ENCODE measurements at places on chromosomes 3 and 15.

- no peak for DNase-seq
Observed at GRCh38 chr15:68466876-68467275, 34.9 kb upstream of the ITGA11 start.

- peak; percentile 85 for DNase-seq
Observed at GRCh38 chr3:145776782-145777408, 384.1 kb downstream of the PLOD2 start.

- DNase-seq, result no peak
Observed at GRCh38 chr3:129235344-129235917, 14.0 kb upstream of the COPG1 start.

- no peak for DNase-seq
Observed at GRCh38 chr15:45585069-45585791, 1.9 kb upstream of the BLOC1S6 start.

DNA sequence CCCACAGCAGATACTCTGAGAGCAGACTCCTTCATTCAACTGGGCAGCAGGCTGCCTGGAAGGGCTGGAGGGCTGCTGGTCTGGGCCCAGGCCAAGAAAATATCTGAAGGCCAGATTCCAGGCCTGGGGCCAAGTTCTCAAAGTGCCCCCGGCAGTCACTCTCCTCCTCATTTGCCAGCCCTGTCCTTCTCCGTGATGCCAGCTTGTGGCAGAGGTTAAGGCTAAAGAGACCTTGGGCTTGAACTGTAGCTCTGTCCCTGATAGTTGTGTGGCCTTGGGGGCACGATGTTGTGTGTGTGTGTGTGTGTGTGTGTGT lies 39.0 kb downstream of the FAM3D start:
- no peak for DNase-seq

DNA sequence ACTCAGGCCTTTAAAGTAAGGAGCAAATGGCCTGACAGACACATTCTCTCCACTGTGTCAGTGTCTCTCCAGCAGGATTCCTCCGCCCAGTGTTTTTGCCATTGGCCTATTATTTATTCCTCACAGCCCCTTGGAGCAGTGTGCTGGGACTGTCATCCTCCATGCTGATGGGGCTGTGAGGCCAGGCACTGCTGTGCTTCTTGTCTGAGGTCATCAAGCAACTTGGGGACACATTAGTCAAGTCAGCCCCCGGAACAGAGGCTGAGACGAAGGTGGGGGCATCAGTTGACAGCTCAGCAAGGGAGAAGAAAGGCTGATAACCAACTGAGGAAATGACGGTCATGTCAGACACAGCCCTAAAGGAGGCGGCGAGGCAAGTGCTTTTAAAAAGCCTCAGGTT lies 67.4 kb downstream of the XXYLT1 start:
- DNase-seq, result no peak

- DNase-seq, result no peak
Observed at GRCh38 chr15:67047149-67047661, 18.2 kb upstream of the SMAD3 start.

- DNase-seq, result no peak
Observed at GRCh38 chr3:14512942-14513327, 27.2 kb downstream of the GRIP2 start.

- DNase-seq, result no peak
Observed at GRCh38 chr3:110933821-110934426, 137.7 kb upstream of the NECTIN3 start.

- DNase-seq, result no peak
Observed at GRCh38 chr15:76663529-76663928, 241.6 kb downstream of the SCAPER start.

GRCh38 chr15:66919421-66919820 lies 146.0 kb upstream of the SMAD3 start:
- no peak for DNase-seq

DNA sequence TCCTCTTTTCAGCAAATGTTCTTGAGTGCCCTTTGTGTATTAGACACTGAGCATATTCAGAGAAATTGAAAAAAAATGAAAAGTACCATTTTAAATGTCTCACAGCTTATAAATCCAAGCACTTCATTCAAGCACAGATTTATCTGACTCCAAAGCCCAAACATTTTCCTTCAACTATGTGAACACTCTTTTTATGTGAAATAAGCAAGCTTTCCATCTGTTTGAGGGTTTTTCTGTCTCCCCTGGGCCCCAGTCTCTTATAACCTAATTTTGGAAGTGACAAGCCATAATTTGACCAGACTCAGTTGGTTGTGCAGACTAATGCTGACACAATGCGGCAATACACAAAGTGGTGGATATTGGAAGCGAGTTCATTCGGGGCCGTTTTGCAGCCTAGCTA lies 170.3 kb downstream of the CNTN6 start:
- DNase-seq, result no peak

DNA sequence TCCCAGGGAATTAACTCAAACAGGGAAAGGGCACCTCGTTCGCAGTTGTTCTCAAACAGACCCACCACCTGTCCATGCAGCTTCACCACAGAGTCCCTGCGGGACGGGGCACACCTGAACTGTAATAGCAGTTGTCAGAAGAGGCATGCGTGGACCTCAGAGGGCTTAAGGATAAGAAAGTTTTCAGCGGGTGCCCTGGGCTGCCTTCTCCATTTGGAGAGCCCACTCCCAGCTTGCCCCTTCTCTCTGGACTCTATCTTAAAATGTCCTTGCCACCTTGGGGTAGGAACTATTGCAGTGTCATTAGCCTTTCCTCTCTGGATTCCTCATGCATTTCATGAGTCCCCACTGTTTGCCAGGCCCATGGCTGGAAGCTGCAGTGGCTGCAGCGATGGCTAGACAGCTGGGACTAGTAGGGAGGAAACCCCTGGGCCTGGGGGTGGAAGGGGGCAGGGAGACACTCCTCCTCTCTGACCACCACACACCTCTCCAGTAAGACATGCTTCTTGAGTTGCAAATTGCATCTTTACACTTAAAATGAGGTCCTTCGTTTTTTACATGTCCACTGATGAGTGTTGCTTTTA lies 33.5 kb downstream of the PDIA5 start:
- no peak for DNase-seq

DNA sequence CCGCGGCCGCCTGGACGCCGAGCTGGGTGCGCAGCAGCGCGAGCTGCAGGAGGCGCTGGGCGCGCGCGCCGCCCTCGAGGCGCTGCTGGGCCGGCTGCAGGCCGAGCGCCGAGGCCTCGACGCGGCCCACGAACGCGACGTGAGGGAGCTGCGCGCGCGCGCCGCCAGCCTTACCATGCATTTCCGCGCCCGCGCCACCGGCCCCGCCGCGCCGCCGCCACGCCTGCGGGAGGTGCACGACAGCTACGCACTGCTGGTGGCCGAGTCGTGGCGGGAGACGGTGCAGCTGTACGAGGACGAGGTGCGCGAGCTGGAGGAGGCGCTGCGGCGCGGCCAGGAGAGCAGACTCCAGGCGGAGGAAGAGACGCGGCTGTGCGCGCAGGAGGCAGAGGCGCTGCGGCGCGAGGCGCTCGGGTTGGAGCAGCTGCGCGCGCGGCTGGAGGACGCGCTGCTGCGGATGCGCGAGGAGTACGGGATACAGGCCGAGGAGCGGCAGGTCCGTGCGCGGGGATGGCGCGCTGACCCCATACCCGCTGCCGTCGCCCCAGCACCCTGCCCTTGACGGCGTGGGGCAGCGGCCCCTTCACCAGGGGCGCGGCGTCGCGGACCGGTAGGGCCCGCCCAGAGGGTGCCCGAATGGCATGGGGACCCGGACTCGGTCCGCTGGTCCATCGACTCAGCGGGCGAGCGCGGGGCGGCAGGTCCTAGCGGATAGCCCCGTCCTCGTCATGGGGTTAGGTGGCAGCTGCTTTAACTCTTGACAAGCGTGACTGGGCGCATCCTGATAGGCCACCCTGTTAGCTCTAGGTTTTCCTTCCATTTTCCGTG lies 848 bp downstream of the SYNM start:
- no peak for DNase-seq

DNA sequence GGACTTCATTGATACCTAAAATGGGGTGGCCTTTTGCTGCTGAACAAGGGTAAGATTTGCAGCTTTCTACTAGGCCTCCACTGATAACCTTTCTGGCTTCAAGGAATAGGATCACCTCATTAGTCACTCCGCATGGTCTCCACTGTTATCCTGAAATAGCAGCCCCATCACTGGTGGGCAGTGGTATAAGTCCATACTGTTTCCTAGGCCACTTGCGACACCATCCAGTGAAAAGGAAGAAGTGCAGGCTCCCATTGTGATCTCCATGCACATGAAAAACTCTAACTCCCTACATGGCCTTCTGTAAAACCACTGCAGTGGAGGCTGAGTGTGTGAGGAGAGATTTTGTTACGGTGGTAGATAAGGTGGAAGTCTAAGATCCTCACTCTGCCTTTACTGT lies 1455.9 kb downstream of the SI start:
- DNase-seq, result peak; percentile 27

DNA sequence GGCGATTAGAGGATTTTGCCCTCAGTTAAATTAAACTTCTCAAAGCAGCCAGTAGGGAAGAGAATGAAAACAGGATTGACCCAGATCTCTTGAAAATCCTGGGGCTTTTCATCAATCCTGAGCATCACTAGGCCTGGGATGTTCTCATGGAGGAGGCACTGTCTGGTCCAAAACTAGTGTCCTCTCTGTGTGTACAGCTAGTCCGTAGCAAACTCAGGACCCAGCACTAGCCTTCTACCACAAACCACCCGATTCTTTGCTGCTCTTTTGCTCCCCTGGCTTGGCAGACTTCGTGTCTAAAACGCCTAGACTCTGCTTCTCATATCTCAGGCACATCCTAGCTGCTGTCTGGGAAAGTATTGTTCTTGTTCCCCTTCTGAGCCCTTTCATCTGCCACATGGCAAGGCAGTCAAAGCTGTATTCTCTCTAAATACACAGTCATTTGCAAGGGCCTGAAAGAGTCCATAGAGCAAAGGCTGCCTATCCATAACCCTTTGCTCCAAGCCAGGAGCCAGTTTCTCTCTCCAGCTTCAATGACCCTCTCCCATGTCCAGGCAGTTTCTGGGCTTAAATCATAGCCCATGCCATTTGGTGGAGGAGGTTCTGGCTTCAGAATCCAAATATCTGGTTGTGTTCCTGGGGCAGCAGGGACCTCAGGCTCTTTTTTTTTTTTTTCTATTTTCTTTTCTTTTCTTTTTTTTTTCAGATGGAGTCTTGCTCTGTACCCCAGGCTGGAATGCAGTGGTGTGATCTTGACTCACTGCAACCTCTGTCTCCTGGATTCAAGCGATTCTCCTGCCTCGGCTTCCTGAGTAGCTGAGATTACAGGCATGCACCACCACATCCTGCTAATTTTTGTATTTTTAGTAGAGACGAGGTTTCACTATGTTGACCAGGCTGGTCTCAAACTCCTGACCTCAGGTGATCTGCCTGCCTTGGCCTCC lies 52.4 kb downstream of the CDC25A start:
- DNase-seq, result no peak

DNA sequence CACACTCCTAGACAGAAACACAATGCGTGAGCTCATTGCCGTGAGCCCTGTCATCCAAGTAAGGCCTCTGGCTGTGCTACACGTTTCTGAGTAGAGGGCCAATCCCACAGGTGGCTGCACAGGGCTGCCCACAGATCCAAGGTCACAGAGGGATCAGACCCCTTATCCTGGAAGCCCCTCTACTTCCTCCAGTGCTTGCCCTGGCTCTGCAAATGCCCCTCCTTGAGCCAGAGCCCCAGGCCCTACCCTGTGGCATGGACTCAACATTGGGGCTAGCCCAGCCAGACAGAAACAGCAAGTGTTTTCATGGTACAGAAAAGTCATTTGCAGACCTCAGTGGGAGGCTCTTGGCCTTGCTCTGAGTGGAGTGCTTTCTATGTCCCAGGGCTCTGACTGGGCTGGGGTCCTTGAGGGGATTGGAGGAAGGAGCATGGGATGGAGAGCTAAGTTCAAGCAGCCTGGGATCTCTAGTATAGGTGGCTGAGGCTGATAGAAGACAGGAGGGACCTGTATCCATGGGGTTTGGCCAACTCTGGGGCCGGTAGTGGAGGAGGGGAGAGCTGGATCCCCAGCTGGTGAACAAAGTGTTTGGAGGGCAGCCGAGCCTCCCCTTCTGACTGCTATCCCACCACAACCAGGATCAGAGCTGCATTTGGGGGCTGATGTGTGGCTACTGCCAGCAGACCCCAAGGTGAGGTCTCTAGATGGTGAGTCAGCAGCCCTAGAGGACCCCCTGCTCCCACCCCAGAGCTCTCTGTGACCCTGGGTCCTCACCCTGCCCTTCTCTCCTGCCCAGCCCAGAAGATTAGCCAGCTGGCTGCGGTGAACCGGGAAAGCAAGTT lies 38.7 kb downstream of the GOLGA6A start:
- DNase-seq, result no peak

GRCh38 chr15:44662478-44663409 lies 718 bp downstream of the SPG11 start:
- peak; percentile 76 for DNase-seq

GRCh38 chr3:74722211-74722610 lies 107.8 kb upstream of the CNTN3 start:
- no peak for DNase-seq

DNA sequence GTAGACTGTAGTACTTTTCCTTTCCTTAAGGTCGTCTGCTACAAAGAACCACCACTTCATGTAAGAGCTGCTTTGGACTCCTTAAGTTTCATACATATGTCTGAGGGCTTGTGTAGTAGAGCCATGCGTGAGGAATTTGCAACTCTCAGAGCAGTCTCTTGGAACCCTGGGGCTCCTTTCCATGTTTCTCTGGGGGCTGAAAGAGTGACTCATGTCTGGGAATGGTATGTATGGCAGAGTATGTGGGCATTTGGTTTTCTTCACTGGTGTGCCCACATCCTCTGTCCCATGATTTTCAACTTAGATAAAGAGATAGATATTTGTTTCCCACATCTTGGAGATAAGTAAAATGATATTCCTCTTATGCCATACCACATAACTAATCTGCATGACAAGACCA lies 20.6 kb upstream of the RBM5 start:
- DNase-seq, result no peak

DNA sequence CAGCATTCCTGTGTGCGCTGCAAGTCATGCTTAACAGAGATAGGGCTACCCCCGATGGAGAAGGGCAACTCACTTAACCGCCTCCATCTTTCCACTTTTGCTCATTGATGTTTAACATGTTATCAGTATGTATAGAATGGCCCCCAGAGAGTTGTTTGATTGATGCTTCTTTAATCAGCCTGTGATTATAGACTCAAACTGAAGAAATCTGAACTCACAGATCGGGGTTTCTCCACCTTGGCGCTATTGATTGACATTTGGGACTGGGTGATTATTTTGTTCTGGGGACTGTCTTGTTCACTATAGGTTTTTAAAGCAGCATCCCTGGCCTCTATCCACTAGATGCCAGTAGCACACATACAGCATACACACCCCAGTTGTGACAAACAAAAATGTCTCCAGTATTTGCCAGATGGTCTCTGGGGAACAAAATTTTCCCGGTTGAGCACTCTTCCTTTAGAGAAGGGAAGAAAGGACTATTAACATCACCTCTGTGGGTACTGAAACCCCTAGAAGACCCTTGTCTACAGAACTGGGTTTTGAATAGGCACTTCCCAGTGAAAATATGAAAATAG lies 54.4 kb downstream of the LARS2 start:
- no peak for DNase-seq

GRCh38 chr3:152835601-152836102 lies 721 bp downstream of the P2RY1 start:
- peak; percentile 44 for DNase-seq

GRCh38 chr15:87343966-87344365 lies 912.6 kb downstream of the NTRK3 start:
- no peak for DNase-seq
